ENCODE measurements at places on chromosomes 4 and X.
A peak's percentile ranks its signal among the peaks of the same experiment; 100 is the strongest.

DNA sequence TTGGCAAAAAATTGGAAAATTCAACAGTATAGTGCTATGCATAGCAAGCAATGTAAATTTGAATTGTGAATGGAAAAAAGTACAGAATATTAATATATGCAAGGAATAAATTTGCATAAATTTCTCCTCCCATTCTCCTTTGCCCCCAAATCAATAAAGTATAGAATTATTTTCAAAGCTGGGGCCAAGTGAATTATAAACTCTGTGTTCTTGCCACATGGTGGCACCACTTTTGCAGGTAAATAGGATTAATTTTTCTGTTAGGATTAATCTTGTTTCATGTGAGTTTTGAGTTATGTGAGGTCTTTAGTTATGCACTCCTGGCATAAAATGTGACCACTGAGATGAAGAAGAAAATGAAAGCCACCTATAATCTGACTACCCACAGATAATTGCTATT lies 19.9 kb downstream of the COPS4 start:
- DNase-seq, result peak; percentile 20

- DNase-seq, result no peak
These were observed 124.3 kb upstream of the STX18 start for GRCh38 chr4:4666187-4666586.

DNA sequence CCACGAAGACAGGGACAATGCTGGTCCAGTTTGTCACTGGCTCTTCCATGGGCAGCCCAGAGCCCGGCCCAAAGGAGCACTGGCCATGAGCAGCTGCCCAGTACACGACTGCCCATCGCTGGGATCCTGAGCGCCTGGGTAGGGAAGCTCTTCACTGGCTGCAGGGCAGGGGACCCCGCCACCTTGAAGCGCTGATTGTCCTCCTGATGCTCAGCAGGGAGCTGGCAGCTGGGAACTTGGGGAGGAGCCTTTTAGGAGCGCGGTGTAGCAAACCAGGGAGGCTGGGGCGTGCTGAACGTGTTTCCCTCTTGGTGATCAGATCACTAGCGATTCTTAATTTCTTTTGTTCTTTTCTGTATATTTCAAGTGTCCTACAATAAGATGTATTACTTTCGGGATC lies 1.8 kb downstream of the L1CAM start:
- no peak for DNase-seq

- DNase-seq, result peak; percentile 45
These were observed at the start of gene LDOC1 for GRCh38 chrX:141176586-141177451. LDOC1 (minus strand) TSS chrX:141177129; CDS start chrX:141177021, 108 bp downstream.

Data from suppressor macrophage (primary cell).